ENCODE measurements at places on chromosomes 7 and 10.
A peak's percentile ranks its signal among the peaks of the same experiment; 100 is the strongest.

DNA sequence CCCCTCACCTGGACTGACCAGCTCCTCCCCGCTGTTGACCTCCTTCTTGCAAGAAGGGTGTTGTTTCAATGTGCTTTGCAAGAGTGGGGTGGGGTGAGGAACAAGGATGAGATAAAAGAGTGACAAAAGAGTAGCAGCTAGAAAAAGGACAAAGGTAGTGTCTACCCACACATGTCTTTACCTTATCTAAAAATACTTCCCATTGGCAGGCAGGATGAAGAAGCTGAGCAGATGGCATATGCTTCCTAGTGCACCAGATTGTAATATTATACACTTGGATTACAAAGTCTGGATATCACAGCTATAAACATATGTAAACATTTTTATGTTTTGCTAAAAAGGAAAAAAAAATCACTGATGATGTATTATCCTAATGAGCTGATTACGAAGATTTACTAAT, 34.5 kb downstream of the CHN2 start:
- no peak overlapping the region for H3K27ac ChIP-seq
- no peaks in the 10 kb centered on the region for H3K27me3 ChIP-seq
- DNase-seq, result no peak
- H3K36me3 ChIP-seq, result no peaks in the 10 kb centered on the region

DNA sequence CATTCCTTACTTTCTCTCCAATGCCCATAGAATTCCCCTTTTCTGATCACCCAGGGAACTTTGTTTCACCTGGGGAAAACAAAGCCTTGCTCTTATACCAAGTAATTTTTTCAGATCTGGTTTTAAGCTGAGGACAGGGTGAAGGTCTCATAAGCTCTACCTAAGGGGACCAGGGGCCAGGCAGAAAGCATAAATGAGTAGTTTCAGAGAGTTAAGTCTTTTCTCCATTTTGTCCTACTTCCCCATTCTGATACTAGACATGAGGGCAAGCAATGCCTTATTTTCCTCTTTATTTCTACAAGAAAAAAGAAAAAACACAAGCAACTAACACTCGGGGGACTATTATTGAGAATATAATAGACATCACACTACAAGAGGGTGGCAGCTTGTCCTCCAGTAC, 2.9 kb downstream of the AKR1D1 start:
- H3K4me3 ChIP-seq, result no peak overlapping the region

- DNase-seq, result no peak
- H3K36me3 ChIP-seq, result peaks cover 53% of the 10 kb centered on the region
- H3K4me3 ChIP-seq, result no peak overlapping the region
- H3K4me1 ChIP-seq, result peaks cover 40% of the 10 kb centered on the region
- no peak overlapping the region for H3K27ac ChIP-seq
Measured at GRCh38 chr10:84155521-84155920, 16.2 kb downstream of the GHITM start.

DNA sequence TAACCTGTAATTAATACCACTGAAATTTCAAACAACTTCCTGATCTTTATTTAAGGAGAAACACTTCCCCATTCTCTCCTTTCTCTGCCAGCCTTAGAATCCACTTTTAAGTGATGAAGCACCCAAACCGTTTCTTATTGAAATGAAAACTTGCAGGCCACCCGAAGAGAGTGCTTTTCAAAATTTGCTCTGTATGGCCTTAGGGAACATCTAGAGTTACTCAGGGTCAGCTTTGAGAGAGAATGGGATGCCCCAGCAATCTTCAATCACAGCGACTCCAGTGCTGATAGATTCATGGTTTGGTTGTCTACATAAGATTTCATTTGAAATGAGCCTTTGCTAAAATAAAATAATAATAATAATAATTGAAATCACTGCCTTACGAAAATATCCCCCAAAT, 323.1 kb downstream of the PCLO start:
- H3K36me3 ChIP-seq, result no peaks in the 10 kb centered on the region
- H3K27me3 ChIP-seq, result no peaks in the 10 kb centered on the region
- DNase-seq, result no peak

- no peak overlapping the region for H3K4me3 ChIP-seq
- no peaks in the 10 kb centered on the region for H3K27me3 ChIP-seq
Measured at GRCh38 chr7:157177333-157177982, 38.7 kb downstream of the UBE3C start.

GRCh38 chr10:14598809-14599764, 175.6 kb downstream of the FAM107B start:
- no peak for DNase-seq
- H3K36me3 ChIP-seq, result no peaks in the 10 kb centered on the region
- H3K4me1 ChIP-seq, result peaks cover 27% of the 10 kb centered on the region

DNA sequence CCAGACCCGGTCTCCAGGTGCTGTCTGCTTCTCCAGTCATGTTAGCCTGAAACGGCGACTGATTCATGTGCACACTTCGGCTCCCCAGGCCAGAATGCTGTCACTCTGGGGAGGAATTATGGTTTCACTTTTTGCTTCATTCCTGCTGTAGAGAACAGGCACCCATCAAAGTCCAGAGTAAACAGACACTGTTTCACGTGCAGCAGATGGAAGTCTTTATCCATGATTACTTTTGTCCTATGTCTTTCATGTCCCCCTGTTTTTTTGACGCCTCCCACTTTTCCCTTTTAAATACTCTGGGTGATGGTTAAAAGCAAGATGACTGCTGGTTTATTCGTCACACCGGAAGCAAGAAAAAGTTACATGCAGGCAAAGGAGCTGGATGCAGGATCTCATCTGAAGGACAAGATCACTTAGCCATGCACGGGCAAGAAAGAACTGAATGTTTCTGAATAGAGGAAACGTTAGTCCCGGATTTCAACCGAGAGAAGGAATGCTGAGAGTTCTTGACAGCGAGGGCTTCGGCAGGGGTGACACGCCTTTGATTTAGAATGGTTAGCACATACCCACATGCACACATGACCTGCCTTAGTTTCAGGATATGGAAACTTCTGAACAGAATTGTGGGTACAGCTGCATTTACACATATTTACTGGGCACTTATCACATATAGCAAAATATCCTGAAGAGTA, 250.0 kb upstream of the KLF6 start:
- H3K4me3 ChIP-seq, result peak overlapping the region; percentile 51
- H3K27me3 ChIP-seq, result no peaks in the 10 kb centered on the region
- peak overlapping the region; percentile 64 for H3K27ac ChIP-seq
- no peaks in the 10 kb centered on the region for H3K4me1 ChIP-seq
- no peaks in the 10 kb centered on the region for H3K36me3 ChIP-seq
- no peak for DNase-seq

DNA sequence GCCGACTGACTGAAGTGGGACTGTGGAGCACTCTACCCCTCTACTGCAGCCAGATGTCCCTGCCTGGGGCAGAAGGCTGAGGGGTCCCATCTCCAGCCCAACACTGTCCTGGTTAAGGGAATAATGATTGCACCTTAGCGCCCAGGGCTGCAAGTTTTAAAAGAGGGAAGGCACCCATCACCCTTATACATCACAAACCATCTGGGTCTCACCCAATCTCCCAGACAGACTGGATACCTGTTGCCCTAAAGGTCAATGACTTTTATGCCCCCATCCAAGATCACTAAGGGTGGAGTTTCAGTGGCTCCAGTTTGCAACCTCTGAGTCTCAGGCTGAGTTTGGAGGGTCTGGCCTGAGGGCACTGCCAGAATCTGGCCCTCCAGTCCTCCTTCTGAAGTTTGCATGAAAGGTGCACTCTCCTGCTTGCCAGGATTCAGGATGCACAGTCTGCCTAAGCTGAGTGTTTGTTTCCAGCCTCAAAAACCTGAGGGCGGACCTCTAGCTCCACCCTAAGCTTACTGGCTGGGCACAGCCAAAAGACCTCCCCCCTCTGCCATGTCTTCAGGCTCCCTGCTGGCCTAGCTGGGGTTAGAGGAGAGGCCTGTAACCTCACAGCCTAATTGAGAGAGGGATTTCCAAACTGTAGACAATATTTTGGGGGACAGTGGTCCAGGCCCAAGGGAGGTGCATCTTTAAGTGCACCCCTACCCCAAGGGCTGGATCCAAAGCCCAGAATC, 2.5 kb upstream of the EMX2 start:
- DNase-seq, result no peak
- H3K27me3 ChIP-seq, result peaks cover 79% of the 10 kb centered on the region
- H3K4me3 ChIP-seq, result no peak overlapping the region
- H3K27ac ChIP-seq, result no peak overlapping the region

GRCh38 chr7:53431901-53432300, 396.5 kb downstream of the POM121L12 start:
- no peaks in the 10 kb centered on the region for H3K4me1 ChIP-seq
- no peaks in the 10 kb centered on the region for H3K27me3 ChIP-seq
- no peak for DNase-seq
- no peaks in the 10 kb centered on the region for H3K36me3 ChIP-seq
- no peak overlapping the region for H3K4me3 ChIP-seq
- H3K27ac ChIP-seq, result no peak overlapping the region

- no peak for DNase-seq
- no peaks in the 10 kb centered on the region for H3K27me3 ChIP-seq
- H3K4me1 ChIP-seq, result no peaks in the 10 kb centered on the region
- H3K27ac ChIP-seq, result no peak overlapping the region
Measured at GRCh38 chr10:21919117-21919516, 84.4 kb downstream of the DNAJC1 start.

DNA sequence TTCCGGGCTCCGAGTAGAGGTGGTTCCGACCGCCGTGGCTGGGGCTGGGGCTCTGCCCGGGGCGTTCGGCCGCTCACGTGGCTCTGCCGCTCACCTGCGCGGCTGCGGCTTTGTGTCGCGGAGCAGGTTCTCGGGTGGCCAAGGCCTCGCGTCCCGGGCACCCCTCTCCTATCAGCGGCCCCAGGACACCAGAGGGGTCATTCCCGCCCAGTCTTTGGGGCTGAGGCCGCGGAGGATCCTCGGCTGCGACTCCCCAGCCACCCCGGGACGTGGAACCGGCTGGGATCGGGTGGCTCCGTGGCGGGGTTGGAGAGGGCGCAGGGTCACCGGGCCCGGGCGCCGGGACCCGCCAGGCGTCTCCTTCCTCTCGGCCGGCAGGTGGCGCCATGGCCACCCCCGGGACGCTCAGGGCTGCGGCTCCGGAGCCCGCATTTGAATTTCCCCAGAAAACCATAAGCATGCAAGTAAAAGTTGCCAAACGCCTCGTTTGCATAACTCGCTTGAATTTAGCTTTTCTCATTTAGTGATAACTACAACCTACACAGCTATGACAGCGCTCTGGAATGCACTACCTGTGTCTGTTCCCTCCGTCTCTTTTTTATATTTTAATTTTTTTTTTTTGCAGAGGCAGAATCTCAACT, 1.2 kb downstream of the COL26A1 start:
- peaks cover 12% of the 10 kb centered on the region for H3K4me1 ChIP-seq
- no peaks in the 10 kb centered on the region for H3K36me3 ChIP-seq
- no peak for DNase-seq
- peak overlapping the region; percentile 51 for H3K4me3 ChIP-seq

GRCh38 chr7:15643000-15643705, 43.3 kb downstream of the MEOX2 start:
- no peak overlapping the region for H3K4me3 ChIP-seq
- H3K36me3 ChIP-seq, result no peaks in the 10 kb centered on the region
- no peak overlapping the region for H3K27ac ChIP-seq
- no peaks in the 10 kb centered on the region for H3K27me3 ChIP-seq
- no peak for DNase-seq
- no peaks in the 10 kb centered on the region for H3K4me1 ChIP-seq

- H3K27me3 ChIP-seq, result no peaks in the 10 kb centered on the region
- H3K36me3 ChIP-seq, result no peaks in the 10 kb centered on the region
- DNase-seq, result no peak
- no peak overlapping the region for H3K27ac ChIP-seq
- H3K4me3 ChIP-seq, result no peak overlapping the region
Measured at GRCh38 chr10:117928741-117929140, 118.0 kb downstream of the RAB11FIP2 start.

DNA sequence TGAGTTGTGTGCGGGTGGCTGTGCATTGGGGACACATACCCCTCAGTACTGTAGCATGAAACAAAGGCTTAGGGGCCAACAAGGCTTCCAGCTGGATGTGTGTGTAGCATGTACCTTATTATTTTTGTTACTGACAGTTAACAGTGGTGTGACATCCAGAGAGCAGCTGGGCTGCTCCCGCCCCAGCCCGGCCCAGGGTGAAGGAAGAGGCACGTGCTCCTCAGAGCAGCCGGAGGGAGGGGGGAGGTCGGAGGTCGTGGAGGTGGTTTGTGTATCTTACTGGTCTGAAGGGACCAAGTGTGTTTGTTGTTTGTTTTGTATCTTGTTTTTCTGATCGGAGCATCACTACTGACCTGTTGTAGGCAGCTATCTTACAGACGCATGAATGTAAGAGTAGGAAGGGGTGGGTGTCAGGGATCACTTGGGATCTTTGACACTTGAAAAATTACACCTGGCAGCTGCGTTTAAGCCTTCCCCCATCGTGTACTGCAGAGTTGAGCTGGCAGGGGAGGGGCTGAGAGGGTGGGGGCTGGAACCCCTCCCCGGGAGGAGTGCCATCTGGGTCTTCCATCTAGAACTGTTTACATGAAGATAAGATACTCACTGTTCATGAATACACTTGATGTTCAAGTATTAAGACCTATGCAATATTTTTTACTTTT, 1.8 kb downstream of the DDIT4 start:
- H3K36me3 ChIP-seq, result no peaks in the 10 kb centered on the region
- peak overlapping the region; percentile 100 for H3K27ac ChIP-seq
- no peaks in the 10 kb centered on the region for H3K27me3 ChIP-seq
- peak overlapping the region; percentile 90 for H3K4me3 ChIP-seq
- peaks cover 15% of the 10 kb centered on the region for H3K4me1 ChIP-seq

DNA sequence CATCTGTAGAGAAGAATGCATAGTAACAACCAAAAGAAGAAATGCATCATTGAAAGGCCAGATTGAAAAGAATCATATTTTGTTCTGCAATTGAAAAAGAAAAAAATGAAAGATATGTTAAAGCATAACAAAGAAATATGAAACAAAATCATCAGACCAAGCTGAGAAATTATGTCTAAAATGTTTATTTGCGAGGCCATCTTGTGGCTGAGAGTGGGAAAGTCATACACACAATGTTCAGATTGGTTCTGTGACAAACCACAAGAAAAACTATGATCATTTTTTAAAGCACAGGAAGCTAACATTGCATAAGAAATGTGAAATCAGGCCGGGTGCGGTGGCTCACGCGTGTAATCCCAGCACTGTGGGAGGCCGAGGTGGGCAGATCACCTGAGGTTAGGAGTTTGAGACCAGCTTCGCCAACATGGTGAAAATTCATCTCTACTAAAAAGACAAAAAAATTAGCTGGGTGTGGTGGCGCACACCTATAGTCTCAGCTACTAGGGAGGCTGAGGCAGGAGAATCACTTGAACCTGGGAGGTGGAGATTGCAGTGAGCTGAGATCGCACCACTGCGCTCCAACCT, 36.6 kb downstream of the ABCB5 start:
- DNase-seq, result no peak
- no peaks in the 10 kb centered on the region for H3K36me3 ChIP-seq
- H3K4me1 ChIP-seq, result no peaks in the 10 kb centered on the region
- H3K27me3 ChIP-seq, result no peaks in the 10 kb centered on the region
- H3K4me3 ChIP-seq, result no peak overlapping the region

GRCh38 chr10:130847170-130847569, 464.4 kb downstream of the TCERG1L start:
- no peaks in the 10 kb centered on the region for H3K36me3 ChIP-seq
- no peak overlapping the region for H3K27ac ChIP-seq
- DNase-seq, result no peak

DNA sequence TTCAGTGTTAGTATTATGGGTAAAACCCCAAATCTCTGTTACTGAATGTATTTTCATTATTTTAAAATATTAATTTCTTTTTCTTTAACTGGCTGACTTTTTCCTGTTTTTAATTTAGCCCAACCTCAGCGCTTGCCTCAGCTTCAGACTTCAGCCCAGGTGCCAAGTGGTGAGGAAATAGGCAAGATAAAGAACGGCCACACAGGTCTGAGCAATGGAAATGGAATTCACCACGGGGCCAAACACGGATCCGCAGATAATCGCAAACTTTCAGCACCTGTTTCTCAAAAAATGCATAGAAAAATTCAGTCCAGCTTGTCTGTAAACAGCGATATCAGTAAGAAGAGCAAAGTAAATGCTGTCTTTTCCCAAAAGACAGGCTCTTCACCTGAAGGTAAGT, 57.5 kb downstream of the MDFIC start:
- no peak overlapping the region for H3K27ac ChIP-seq
- no peaks in the 10 kb centered on the region for H3K4me1 ChIP-seq
- H3K27me3 ChIP-seq, result no peaks in the 10 kb centered on the region
- H3K36me3 ChIP-seq, result no peaks in the 10 kb centered on the region
